ENCODE measurements at places on chromosomes 3 and 15.

- DNase-seq: no peak
These were observed 166.0 kb downstream of the NTRK3 start for GRCh38 chr15:88090481-88091011.

GRCh38 chr3:140258222-140258724, 323.3 kb downstream of the CLSTN2 start:
- DNase-seq: no peak

DNA sequence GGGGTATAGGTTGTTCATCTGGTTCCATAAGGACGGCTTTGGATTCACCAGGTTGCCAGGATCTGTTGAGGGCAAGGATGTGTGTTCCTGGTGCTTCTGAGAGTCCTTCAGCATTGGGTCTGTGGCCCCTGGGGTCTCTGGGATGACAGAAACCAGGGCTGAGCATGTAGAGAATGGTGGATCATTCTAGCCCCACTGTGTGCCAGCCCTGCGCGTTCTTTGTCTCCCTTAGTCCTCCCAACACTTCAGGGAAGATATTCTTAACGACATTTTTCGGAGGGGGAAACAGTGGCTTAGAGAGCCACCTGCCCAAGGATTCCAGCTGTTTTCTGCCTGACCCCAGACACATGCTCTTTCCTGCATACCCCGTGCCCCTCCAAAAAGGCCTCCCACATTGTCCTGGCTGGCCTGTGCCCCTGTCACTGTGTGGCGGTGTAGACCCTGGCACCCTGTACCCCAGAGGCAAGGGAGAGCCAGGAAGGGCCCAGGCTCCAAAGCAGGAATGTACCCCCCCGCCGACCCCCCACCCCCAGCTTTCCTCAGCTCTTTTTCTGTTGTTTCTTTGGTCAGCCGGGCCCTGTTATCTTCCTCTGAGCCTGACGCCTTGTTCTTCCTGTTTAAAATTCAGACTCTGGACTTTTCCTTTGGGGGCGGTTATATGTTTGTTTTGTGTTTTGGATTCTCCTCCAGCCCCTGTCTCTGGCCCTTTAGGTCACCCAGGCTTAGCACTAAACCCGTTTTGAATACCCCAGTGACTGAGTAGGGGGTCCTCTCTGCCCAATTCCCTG, 57.8 kb upstream of the SMAD6 start:
- no peak for DNase-seq

DNA sequence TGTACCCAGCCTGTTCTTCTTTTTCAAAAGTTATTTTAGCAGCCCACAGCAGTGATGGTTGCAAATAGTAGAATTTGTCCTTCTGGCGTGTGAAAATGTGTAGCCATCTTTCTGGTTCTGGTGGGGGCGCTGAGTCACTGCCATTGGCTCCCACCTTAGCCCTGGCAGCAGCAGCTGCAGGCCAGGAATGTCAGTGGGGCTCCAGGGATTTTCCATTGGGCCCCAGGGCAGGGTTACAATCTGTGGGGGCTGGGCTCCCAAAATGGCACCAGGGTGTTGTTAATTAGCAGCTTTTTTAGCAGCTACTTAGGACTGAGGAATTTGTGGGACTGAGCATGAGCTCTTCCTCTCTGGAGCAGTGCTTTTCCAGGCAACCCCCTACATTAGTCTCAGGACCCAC, 38.9 kb downstream of the TOPAZ1 start:
- no peak for DNase-seq

DNA sequence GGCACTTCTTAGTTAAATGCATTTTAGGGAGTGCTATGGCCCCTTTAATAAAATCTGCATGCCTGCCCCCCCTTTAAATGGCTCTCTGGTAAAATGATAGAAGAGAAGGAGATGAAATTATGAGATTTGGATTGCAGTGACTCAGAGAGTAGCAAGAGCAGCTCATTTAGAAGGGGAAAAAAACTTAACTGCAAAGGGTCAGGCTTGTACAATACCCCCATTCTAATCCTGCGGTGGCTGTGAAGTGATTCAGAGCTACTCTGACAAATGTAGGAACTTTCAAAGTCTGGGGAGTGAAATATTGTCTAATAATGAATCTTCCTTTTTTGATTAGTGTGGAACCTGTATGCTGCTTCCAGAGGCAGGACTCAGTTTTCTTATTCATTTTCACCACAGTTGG, 44.1 kb upstream of the TBC1D23 start:
- no peak for DNase-seq

- no peak for DNase-seq
These were observed 17.1 kb downstream of the MCF2L2 start for GRCh38 chr3:183411216-183411922.

DNA sequence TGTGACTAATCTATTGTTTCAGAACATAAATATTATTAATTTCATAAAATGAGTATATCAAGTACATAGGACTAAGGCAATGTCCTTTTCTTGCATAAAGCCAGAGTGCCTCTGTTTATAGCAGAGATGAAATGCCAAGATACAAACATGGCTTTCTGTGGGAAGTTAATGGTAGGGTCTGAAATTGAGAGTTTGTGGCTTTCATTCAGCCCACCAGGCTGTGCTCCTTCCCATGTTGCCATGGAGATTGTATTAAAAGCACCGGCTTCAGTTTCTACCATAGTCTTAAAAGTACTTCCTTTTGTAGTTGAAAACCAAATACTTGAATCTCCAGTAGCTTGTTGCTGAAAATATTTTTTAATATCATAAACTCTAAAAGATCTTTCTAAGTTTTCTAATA, 114.0 kb downstream of the LRRC28 start:
- DNase-seq: no peak

GRCh38 chr3:172221547-172221946, 182.2 kb downstream of the FNDC3B start:
- DNase-seq: no peak

- DNase-seq: no peak
These were observed 189.9 kb downstream of the SOX2 start for GRCh38 chr3:181901626-181902025.

DNA sequence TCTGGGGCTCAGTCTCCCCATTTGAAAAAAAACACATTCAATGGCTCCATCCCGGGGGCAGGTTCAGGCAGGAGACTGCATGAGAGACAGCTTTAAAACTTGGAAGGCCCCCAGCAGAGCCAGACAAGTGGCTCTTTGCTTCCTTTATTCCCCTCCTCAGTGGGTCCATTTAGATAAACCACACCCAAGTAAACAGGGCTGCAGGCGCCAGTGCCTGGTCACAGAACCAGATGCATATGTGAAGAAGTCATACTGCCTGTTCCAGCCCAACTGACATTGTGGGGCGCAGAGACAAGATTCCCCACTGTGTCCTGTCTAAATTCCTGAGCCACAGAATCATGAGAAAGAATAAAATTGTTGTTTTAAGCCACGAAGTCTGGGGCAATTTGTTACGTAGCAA, 9.0 kb downstream of the FBN1 start:
- DNase-seq: no peak

DNA sequence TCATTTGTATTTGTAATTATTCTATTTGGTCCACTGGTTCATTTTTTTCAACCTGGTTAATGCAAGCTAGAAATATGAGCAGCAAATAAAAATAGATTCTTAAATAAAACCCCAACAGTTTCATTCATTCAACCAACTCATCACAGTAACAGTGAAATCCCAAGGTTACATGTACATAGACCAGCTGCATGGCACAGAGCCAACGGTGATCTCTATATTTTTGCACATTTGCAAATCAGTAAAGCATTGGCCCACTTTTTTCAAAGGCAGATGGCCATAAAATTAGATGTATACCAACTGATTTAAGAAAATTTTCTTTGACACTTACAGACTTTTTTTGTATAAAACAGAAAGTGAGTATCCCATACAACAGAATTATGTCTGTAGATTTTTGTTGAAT, 49.3 kb downstream of the STRIT1 start:
- no peak for DNase-seq

DNA sequence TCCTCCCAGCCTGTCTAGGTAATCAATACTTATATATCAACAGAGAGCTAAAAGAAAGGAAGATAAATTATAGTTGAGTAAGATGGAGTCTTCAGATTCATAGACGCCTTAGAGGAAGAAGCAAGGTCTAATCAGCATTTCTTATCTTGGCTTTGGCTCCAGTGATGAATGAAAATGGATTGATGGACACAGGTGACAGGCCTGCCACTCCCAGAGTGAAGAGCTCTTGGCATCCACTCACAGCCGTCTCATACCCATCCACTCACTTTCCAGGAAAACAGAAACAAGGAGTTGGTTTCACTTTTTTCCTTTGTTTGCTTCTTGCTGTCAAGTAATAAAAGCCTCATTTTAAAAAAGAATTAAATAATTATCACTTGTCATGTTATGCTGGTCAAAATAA, 168.2 kb downstream of the MFSD1 start:
- DNase-seq: no peak

DNA sequence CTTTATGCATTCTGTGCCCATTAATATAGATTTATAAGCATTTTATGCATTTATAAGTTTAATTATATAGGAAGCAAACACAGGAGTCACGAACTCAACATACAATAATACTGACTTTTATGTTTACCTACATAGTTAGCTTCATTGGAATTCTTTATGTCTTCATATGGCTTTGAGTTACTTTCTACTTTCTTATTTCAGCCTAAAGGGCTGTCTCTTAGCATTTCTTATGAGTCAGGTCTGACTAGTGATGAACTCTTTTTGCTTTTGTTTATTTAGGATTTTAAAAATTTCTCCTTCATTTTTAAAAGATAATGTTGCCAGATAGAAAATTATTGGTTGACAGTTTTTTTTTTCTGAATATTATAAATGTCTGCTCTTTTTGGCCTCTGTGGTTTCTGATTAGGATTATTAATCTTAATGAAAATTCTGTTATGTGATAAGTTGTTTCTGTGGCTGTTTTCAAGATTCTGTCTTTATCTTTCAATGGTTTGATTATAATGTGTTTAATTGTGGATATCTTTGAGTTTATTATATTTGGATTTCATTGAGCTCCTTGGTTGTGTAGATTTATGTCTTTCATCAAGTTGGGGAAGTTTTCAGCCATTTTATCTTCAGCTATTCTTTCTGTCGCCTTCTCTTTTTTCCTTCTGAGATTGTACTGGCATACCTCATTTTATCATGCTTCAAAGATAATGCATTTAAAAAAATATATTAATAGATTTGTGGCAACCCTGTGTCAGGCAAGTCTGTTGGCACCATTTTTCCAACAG, 54.3 kb downstream of the ATP2C1 start:
- DNase-seq: no peak

GRCh38 chr3:58575971-58576652, 1.1 kb downstream of the FAM107A start:
- no peak for DNase-seq

GRCh38 chr3:399647-400046, 203.1 kb downstream of the CHL1 start:
- no peak for DNase-seq

All from NCI-H446 treated with DMSO at 0.1 percent for 48 hours (cell line).